ENCODE measurements at places on chromosomes 3 and 15.

DNA sequence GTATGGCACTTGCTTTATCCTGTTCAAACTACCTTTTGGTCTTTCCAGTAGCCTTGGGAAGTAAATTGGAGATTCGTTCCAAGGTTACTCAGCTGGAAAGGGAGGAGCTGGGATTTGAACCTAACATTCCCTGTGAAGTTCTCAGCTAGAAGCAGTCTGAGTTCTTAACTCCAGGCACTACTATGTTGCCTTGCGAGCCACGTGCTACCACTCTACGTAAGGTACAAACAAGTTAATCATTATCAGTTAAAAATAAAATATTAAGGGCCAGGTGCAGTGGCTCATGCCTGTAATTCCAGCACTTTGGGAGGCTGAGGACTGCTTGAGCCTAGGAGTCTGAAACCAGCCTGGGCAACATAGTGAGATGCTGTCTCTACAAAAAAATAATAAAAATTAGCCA, 30.7 kb upstream of the CDCP1 start:
- no peak for DNase-seq

DNA sequence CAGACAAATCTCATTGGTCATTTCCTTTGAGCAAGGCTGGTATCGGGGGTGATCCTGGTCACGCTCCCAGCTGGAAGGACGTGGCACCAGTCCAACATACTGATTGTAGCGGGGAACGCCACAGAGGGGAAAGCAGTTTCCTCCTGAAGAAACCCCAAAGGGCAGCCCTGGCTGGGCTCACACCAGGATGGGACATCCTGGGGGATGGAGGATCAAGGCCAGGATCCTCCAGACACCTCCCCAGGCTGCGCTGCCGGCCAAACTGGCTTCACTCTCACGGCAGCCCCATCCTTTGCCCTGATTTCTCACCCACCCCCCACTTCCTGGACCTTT, 36.6 kb downstream of the MUC20 start:
- DNase-seq: no peak

DNA sequence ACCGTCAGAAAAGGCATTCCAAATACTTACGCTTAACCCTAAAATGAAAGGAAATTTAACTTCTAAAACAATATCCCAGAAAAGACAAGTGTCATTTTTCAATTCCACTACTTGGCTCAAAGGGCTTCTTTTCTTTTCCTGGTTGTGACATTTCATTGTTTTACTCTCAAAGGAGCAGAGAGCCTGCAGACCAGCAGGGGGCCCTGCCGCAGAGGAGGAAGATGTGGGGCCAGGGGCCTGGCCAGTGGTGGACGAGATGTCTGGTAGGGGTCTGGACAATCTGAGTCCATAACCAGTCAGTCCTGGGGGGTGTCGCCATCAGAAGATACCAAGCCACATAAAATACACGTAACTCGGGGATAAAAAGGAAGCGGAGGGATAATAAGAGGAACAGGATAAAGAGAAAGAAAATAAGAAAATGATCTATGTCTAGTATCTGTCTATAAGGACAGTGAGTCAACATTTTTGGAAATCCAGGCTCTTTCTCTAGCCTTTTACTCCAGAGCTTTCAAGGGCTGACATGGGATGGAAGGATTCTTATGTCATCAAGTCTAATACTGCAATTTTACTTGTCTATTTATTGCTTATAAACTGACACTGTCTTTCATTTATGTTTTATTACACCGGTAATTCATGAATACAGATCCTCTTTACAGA, 54.2 kb upstream of the ARHGEF3 start:
- peak; percentile 62 for DNase-seq

GRCh38 chr15:95277266-95277665, 1045.9 kb downstream of the MCTP2 start:
- no peak for DNase-seq

GRCh38 chr15:45443645-45444044, 65.3 kb upstream of the GATM start:
- no peak for DNase-seq

GRCh38 chr3:122060040-122060698, 5.0 kb downstream of the CD86 start:
- DNase-seq: no peak

DNA sequence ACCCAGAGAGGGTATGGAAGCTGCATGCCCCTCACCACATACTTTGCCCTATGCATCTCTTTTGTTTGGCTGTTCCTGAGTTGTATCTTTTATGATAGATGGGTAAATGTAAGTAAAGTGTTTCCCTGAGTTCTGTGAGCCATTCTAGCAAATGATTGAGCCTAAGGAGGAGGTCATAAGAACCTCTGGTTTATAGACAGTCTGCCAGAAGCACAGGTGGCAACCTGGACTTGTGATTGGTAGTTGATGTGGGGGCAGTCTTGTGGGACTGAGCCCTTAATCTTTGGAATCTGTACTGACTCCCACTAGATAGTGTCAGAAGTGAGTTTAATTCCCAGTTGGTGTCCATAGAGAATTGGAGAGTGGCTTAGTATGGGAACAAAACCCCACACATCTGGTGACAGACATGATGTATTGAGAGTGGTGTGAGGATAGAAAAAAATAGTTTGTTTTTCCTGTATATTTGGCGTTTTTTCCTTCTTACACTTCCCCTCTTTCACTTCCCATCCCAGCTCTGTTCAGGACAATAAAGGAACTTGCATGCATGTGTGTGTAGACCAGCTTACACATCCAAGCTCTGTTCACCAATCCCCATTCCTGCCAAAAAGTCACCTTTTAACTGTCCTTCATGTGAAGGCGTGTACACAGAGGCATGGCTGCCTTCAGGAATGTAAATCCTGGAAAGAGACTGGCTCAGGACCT, 38.1 kb upstream of the SPPL2A start:
- no peak for DNase-seq

- no peak for DNase-seq
Measured at GRCh38 chr15:85404918-85405866, 24.8 kb downstream of the AKAP13 start.

All from midbrain (tissue), 1 donor.